ENCODE measurements at places on chromosomes 12 and 14. TPM values are rescaled to one million over a fixed set of nuclear protein-coding genes. Genes with fewer than 3 reads are reported as not detected.

GRCh38 chr14:29982993-29983392, 55.3 kb upstream of the PRKD1 start:
- DNase-seq = no peak

DNA sequence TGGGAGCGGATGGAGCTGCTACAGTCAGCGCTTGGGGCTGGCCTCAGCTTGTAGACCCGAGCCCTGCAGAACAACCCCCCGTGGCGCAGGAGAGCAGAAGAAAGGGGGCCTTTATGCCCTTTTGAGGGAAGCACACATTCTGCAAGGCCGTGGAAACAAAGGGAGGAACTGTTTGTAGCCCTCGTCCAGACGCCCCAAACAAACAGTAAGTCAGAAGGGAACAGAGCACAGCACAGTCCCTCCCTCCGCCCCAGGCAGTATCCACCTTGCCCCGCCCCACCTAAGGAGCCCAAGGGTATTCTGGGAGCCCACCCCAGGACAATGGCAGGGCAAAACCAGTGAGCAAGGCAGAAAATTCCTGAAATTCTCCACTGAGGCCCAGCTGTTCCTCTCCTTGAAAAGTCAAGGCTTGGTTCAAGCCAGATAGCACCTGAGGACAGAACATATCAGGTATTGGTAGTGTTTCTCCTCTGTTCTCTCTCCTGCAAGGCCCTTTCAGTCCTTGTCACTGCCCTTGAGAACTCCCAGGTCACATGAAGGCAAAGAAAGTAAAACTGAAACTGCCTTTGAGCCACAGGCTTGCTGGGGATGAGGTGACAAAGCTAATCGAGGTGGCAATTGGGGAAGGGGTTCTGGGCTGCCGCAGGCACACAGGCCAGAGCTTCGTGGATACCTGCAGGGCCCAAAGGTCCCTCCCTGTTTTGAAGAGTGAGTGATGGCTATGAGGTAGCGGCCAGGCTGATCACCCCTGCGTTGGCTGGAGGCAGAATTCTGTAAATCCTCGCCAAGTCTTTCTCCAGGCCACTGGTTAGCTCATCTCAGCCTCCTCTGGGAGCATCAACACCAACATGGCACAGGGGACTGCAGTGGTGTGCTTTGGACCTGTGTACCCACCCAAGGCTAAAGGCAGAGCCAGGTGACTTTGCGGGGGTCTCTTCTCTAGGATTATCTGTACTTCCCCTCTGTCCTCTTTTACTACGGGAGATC, 499 bp downstream of the DGLUCY start:
- peak; percentile 70 for DNase-seq

DNA sequence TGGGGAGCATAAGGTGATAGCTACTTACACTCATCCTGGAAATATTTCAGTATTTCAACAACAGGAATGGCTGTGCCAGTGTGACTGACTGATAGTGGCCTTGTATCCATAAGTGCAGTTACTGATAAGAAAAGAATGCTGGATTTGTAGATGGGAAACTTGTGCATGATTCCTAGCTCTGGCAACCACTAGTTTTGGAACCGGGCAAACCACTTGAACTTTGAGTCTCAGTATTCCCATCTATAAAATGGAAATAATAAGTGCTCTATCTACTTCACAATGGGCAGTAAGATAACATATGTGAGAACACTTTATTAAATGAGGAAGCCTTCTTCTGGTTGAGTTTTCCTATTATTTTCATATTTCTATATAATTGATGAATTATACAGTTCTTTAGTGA, 77.2 kb downstream of the TPH2 start:
- DNase-seq = no peak

GRCh38 chr12:40511341-40511740, 180.9 kb upstream of the CNTN1 start:
- DNase-seq = no peak

DNA sequence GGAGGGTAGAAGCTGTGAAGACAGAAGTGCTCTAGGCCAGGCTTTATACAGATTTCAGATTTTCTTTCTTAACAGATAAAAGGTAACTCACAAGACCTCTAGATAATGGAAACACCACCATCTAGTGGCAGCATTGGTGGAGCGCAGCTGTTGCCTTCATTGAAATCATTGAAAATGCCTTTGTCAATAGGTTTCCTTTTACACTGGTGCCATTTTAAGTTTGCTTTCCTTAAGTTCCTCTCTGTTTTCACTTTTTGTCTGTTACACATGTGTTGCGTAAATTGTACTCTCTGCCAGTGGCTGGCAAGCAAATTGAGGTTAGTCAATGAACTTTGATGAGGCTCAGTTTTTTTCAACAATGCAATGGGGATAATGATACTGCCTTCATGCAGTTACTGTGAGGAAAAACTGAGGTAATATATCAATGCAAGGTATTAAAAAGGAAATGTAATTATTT, 31.1 kb downstream of the ALDH1L2 start:
- DNase-seq = peak; percentile 51

DNA sequence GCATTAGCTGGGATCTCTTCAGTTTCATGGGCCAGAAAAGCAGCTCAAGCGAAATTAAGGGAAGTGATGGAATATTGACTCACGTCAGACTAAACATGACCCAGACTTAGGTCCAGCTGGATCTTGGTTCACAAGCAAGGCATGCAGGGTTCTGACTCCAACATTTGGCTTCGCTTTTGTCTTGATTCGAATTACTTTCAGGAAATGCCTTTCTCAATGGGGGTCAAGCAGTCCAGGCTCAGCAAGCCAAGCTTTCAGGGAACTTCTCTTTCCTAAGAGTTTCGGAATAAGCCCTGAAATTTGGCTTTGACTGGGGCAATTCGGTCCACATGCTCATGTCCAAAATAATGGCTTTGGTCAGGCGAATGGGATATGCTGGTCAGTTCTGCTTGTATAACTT, 678.7 kb upstream of the TMEM132C start:
- DNase-seq = peak; percentile 76

DNA sequence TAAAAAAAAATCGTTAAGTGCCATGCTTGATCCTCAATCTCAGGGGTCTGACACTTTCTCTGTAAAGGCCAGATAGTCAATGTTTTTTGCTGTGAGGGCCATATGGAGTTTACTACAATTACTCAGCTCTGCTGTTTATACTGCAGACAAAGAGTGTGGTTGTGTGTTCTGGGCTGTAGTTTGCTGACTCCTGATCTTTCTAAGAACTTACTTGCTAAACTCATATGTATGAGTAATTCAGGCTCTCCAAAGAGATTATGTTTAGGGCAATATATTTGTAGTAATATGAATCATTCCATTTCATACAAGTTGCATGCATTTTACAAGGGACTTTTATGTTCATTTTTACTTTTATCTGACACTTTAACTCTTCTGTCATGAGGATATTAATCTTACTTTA, 188.2 kb downstream of the TMTC2 start:
- DNase-seq = peak; percentile 72

GRCh38 chr14:104917993-104918392, 6.7 kb upstream of the PLD4 start:
- no peak for DNase-seq

GRCh38 chr12:43015090-43015737, 425.7 kb upstream of the PRICKLE1 start:
- no peak for DNase-seq

- peak; percentile 89 for DNase-seq
These were observed 350.1 kb upstream of the ATP2B1 start for GRCh38 chr12:90058704-90059103.

DNA sequence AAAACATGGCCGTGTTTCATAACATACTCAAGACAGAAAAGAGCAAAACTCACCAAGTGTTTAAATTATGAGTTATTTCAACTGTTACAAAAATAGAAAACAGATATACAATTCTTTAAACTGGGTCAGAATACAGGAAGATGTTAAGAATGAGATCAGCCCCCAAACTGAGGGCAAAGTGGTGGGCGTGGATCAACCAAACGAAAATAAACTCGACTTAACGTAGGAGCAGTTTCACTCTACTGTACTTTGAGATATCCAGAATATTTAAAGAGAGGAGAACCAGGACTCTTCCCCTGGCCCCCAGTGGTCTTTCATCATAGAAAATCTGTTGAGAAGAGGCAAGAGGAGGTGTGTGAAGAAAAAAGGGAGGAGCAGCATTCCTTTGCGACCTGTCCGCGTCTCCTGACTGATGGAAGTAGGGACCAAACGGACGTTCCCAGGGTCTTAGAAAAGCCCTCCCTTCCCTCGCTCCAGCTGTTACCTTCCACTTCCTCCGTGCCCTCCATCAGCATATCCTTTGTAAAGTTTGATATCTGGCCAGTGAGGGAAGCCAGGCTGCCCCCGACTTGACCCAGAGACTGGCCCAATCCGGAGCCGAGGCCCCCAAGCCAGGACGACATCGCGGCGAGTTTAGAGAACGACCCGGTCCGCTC, 668 bp downstream of the TRIP11 start:
- peak; percentile 88 for DNase-seq

DNA sequence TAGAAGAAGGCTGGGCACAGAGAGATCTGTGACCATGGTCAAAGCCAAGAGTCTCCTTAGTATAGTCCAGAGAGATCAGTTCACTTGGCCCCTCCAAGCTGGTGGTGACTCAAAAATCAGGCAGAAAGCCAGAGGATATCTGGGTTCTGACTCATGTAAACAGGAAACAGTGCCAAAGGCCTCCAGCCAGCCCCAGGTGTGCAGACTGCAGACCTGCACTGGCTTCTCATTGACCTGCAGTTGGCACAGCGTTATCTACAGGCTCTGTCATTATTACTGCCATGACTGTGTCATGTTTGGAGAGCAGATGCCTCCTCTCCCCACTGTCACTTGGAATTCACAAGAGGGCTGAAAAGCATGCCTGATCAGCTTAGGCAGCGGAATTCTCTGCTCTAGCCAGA, 295.7 kb upstream of the PRKD1 start:
- DNase-seq = peak; percentile 95

GRCh38 chr12:16606201-16606849, 363 bp upstream of the LMO3 start:
- DNase-seq = peak; percentile 53

GRCh38 chr14:35387713-35388579, 16.6 kb downstream of the NFKBIA start:
- no peak for DNase-seq

DNA sequence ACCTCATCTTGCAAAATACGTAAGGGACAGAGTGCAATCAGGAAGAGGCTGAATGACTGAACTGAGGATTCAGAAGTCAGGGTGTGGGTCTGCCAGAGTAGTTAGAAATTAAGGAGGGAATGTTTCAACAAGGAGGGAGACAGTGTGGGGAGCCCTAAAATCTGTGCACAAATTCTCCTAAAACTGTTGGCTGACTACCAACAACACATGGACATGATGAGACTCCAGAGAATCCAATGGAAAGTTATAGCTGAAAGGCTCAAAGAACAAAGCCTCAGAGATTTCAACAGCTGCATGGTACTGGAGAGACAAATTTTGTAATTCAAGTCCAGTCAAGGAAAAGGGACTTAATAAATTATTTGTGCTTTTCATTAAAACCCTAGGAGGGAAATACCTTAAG, 36.1 kb upstream of the NEDD1 start:
- DNase-seq = no peak

DNA sequence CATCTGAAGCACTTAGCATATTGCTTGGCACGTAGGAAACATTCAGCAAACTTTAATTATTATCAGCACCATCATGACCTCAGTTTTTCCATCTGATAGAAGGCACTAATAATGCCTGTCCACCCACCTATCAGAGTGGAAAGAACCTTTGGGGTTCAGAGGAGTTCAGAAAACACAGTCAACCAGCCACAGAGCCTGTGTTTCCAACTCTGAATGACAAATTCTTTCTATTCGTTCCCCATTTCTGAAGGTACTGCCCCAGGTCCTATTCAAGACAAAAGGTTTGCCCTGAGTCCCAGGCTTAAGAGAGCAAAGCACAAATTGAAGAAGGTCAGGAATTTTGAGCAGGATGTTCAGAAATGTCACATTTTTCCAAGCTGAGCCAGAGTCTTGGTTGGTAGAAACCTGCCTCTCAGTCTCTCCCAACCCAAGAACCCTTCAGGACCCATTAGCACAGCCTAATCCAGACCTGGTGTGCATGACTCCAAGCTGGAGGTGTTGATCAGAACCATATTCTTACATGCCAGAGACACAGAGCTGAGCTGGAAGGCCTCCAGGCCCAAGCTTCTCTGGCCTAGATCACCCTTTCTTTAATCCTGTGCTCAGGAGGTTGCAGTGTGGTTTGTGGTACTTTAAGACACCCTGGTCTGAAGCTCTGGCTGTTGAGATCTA, 114.4 kb downstream of the TBX5 start:
- no peak for DNase-seq

GRCh38 chr12:121632069-121632970, 6.0 kb downstream of the ORAI1 start:
- no peak for DNase-seq

GRCh38 chr14:68976160-68977067, 2.7 kb downstream of the ACTN1 start:
- DNase-seq = peak; percentile 45

- DNase-seq = no peak
These were observed 29.3 kb downstream of the DHRS2 start for GRCh38 chr14:23665302-23666016.

GRCh38 chr14:31854508-31855075, 222.5 kb upstream of the ARHGAP5 start:
- no peak for DNase-seq

DNA sequence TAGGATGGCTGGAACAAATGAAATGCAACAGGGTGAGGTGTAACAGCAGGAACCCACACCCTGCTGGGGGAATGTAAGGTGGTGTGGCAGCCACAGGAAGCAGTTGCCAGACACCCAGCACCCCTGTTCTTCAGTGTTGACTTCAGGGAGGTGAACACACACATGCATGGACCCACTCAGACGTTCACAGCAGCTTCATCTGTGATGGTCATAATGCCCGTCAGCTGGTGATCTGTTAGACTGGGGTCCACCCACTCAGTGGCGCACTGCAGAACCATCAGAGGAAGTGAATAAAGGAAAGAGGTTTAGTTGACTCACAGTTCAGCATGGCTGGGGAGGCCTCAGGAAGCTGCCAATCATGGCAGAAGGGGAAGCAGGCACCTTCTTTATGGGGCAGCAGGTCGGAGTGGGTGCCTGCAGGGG, 22.7 kb upstream of the TEX22 start:
- DNase-seq = peak; percentile 17

DBX2 gene
- not detected for total RNA-seq

HAL gene
- 0.17 TPM for total RNA-seq

SERPINA4 gene
- total RNA-seq = not detected

ZNF268 gene
- total RNA-seq = 28.6 TPM

SMARCD1 gene
- total RNA-seq = 34.3 TPM

AVPR1A gene
- total RNA-seq = not detected

OR6C68 gene
- not detected for total RNA-seq

ACVRL1 gene
- 20.8 TPM for total RNA-seq

GNG2 gene
- 19.0 TPM for total RNA-seq

CDCA3 gene
- total RNA-seq = 1.5 TPM

RNU4-1 gene
- total RNA-seq = under 0.01 TPM

HVCN1 gene
- 7.4 TPM for total RNA-seq

TPPP2 gene
- total RNA-seq = not detected

MAP3K9 gene
- 0.17 TPM for total RNA-seq

ZFHX2 gene
- 0.33 TPM for total RNA-seq

NEUROD4 gene
- not detected for total RNA-seq

All from fibroblast of lung (primary cell).